Activated naive CD4-positive, alpha-beta T cell treated with anti-CD3 and anti-CD28 coated beads for 36 hours (primary cell): ENCODE measurements at places on chromosomes 2 and 18.
A peak's percentile ranks its signal among the peaks of the same experiment; 100 is the strongest.

DNA sequence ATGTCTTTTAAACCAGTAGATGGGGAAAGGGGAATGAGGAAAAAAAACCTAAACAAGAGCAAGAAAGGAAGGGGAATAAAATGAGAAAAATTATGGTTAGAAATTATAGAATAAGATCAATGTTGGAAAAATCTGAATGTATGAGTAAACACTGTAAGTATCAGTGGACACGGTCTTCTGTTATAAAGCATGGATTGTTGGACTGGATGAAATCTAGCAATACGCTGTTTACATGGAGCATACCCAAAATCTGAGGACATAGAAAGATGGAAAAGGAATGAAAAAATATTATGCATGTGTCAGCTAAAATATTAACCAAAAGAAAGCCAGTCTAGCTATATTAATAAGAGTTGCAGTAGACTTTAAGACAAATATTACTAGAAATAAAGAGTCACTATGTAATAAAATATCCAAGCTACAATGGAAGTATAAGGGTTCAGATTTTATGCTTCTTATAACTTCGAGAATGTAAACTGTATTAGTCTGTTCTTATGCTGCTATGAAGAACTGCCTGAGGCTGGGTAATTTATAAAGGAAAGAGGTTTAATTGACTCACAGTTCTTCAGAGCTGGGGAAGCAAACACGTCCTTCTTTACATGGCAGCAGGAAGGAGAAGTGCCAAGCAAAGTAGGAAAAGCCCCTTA, 32.4 kb downstream of the DDX1 start:
- no peak for DNase-seq

- DNase-seq, result peak; percentile 74
Measured at GRCh38 chr2:38959938-38960608, 70.4 kb downstream of the ARHGEF33 start.

DNA sequence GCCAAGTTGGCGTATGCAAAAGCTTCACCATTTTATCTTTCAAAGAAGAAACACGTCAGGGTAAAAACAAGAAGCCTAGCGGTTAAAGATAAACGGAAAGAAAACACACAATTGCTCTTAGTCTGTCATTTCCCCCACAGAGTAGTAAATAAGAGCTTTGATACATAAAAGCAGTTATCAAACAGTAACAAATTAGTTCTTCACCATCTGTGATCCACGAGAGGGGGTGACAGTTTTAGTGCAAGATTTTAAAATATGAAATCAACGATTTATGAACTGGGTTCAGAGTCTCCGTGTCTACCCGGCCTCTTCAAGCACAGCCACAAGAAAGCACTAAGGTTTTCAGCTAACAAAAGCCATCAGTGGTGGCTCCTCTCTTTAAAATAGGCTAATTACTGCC, 703.9 kb upstream of the ID2 start:
- no peak for DNase-seq

- DNase-seq, result no peak
Measured at GRCh38 chr2:161580426-161580825, 43.8 kb upstream of the SLC4A10 start.
